ENCODE measurements at places on chromosomes 12 and 14.

DNA sequence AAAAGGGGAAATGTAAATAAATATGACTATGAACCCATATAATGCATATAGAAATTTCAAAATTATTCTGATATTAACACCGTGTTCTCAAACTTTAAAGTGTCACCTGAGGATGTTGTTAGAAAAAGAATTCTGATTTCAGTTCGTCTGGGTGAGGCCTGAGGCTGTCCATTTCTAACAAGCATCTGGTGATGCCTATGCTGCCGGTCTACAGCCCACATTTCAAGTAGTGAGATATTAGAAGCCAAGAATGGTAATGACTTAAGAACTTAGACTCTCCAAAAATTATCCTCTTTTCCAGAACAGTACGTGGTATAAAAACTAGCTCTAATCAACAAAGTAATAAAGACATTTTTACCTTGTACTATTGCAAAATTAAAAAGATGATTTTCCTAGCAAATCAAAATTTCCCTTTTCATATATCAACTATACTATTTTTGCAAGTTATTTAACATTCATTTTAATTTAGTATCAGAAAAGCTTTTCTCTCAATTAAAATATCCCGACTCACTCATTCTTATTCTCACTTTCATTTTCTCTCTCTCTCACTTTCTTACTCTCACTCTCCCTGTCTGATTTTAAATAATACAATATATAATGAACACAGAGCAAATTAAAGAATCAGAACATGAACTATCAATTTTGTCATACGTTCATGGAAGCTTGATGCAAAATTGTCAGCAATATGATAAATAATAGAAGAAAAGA lies 35.0 kb downstream of the PIK3C2G start:
- no peak for DNase-seq

GRCh38 chr12:848173-848865 lies 95.9 kb downstream of the WNK1 start:
- DNase-seq, result no peak

GRCh38 chr14:90698379-90698869 lies 117.8 kb downstream of the TTC7B start:
- no peak for DNase-seq

DNA sequence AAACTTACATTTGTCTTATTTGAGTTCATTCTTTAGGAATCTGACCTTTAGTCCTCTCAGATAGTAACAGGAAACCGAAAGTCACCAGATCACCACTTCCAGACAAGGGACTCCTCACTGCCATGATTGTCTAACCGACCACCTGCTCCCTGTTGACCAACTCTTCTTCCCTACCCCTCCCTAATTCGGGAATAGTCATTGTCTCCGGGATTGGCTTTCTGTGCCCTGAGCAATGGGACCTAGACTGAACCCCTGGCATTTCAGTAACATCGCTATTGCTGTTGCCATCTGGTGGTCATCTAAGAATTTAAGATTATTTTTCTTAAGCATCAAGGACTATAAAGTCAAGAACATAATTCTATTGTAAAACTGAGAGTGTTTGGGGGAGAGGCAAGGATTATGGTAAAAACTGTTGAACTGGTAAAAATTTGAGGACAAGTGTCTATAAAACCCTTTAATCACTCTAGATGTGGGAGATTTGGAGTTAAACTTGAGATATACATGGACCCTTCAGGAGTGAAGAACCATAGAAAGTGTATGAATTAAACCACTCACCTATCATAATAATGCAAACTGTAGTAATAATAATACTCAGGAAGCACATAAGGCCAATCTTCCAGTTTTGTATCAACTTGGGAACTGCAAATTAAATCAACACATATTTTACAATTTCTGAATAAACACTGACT lies 6.3 kb downstream of the CLEC2A start:
- peak; percentile 36 for DNase-seq

GRCh38 chr12:40192704-40193255 lies 32.0 kb upstream of the LRRK2 start:
- DNase-seq, result peak; percentile 8

DNA sequence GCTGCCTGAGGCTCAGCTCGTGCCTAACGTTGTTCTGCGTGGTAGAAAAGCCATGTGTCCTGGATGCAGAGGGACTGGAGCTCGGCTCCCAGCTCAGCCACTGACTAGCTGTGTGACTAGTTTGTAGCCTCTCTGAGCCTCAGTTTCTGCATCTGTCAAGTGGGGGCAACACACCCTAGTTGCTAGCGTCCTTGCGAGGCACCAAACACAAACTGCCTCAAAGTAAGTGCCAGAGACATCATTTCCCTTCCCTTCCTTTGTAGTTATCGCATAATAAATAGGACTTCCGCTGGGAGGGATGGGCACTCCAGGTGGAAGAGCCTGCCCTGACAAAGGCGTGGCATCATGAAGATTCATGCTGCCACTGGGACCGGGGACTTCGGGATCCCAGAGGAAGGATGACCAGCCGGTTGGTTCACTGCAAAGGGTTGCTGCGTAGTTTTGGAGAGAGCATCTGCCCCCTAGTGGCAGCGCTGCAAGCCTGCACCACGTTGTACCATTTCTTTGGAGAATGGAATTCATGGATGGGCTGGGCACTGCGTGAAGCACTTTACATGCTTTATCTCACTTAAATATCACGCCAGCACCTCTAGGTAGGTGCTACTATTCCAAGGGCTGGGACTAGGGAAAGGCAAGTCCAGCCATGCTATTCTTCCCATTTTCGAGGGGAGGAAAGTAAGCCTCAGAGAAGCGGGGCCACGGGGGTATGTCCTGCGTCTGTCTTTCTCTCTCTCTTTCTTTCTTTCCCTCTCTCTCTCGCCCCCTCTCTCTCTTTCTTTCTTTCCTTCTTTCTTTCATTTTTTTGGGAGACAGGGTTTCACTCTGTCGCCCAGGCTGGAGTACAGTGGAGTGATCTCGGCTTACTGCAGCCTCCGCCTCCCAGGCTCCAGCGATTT lies 4.6 kb downstream of the CCDC197 start:
- DNase-seq, result peak; percentile 39

DNA sequence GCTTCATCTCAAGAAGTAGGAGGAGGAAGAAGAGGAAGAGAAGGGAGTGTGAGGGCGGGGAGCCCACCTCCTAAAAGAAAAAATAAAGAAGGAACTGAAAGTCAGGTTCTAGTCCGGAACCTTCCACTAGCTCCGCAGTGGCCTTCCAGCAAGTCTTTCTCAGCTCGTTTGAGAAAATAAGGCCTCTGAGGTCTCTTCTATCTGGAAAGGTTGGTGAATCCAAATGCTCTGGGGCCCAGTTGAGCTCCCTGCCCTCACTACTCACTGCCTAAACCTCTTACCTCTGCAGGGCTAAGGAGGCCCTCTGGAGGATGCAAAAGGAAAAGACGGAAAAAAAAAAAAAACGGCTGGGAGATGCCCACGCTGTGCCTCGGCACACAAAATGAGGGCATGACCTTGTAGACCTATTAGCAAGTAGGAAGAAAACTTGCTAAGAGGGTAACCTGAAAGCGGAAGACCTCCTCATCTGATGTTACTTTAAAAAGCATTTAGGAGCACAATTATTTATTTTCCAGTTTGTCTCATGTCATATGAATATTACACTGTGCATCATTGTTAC lies 35.9 kb downstream of the FBLN5 start:
- peak; percentile 56 for DNase-seq

DNA sequence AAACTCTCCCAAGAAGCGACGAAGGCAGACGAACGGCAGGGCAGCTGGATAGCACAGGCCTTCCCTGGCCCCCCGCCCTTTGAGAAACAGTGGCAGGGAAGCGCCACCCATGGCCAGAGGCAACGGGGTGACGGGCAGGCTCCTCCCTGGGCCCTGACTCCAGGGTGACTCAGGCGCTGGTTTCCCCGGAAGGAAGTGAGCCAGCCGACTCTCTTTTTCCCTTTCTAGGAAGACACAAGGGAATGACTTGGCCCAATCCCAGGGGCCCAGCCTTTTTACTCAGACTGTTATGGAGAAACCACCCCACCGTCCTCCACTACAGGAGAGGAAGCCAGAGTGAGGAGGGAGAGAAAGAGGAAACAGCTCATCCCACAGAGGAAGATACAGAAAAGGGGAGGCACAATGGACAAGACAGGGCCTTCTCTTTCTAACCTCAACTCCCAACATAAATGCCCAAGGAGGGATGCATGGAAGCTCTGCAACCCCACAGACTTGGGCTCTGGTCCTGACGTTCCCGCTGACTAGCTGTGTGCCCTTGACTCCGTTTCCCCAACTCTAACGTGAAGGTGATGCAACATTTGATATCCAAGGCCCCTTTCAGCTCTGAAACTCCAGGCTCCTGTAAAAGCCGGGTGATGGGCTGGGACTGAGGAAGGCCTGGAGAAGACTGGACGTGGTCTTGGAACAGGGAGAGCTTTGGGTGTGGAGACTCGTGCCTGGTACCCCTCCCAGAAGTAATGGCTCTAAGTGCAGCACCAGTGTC lies 27.9 kb downstream of the ACTN1 start:
- DNase-seq, result no peak

GRCh38 chr14:66231820-66232219 lies 254.4 kb upstream of the CCDC196 start:
- no peak for DNase-seq

- no peak for DNase-seq
Measured at GRCh38 chr12:52631264-52631663, 12.9 kb upstream of the KRT73 start.

DNA sequence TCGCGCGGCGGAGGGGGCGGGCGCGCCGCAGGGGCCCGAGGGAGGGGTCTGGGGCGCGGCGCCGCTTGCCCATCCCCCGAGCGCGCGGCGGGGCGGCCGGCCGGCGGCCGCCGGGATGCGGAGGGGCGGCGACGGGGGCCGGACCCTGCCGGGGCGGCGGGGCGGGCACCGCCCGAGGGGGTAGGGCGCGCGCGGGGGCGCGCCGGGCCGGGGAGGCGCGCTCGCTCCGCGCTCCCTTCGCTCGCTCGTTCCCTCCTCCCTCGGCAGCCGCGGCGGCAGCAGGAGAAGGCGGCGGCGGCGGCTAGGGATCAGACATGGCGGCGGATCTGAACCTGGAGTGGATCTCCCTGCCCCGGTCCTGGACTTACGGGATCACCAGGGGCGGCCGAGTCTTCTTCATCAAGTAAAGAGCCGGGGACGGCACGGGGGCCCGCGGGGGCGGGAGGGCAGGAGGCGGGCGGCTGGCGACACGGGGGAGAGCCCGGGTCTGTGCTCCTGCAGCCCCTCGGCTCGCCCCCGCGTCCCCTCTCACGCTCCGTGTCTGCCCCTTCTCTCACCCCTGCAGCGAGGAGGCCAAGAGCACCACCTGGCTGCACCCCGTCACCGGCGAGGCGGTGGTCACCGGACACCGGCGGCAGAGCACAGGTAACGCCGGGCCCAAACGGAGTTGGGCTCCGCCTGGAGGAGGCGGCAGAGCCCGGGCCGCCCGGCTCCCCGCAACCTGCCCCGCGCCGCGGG lies at the start of gene PLEKHA5:
Gene PLEKHA5, plus strand, starts transcription at position 248 of the 738 bp plus-strand sequence. Its CDS starts 67 bp downstream, at position 315.
- peak; percentile 28 for DNase-seq

Measured in central memory CD4-positive, alpha-beta T cell (primary cell).